ENCODE measurements at places on chromosomes 2 and 18.

DNA sequence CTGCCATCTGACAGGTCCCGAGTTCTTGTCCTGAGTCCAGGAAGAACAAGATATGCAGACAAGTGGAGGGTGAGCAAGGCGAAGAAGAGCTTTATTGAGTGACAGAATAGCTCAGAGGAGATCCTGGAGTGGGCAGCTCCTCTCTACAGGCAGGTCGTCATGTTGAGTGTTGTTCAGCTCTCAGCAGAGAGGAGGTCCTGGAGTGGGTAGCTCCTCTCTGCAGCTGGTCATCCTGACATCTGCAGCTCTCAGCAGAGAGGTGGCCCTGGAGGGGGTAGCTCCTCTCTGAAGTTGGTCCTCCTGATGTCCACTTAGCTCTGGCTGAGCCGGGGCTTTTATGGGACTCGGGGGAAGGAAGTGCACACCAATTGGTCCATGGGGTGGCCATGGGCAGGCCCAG, 90.4 kb downstream of the ATAD2B start:
- DNase-seq, result no peak

- no peak for DNase-seq
Observed at GRCh38 chr2:40394031-40394430, 57.9 kb downstream of the SLC8A1 start.

DNA sequence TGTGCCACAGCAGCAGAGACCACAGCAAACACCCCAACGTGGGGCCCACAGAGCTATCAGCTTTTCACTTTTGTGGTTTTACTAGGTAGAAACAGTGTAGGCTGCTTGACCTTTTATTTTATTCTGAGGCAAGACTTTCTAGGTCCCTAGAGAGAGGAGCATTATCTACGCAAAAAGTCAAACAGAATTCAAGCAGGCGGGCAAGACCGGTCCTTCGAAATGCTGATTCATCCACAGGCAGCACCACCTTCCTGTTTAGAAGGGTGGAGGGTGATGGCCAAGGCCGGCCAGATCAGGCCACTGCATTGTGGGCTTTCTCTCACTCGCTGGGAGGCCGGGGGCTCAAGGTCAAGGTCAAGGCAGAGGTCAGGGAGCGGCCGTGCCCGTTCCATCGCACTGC, 573.0 kb downstream of the GALR1 start:
- no peak for DNase-seq

GRCh38 chr18:2240311-2240705, 331.0 kb downstream of the METTL4 start:
- no peak for DNase-seq

DNA sequence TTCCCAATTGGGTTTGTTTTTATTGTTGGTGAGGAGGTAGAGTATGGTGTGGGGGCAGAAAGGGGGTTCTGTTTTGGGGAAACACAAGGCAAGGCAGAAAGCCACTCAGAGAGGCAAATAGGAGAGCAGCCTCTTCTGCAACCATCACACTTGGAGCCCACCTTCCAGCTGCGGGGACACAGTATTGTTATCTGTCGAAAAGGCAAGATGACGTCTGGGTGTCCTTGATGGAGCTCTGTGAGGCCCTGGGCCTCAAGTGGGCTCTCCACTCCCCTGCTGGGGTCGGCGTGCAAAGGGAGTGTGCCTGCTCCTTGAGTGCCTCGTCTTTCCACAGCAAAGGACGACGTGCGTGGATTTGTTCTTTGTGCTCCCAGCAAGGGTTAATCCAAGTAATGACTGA, 227.6 kb downstream of the ANAPC1 start:
- no peak for DNase-seq

- no peak for DNase-seq
Observed at GRCh38 chr2:42878581-42878980, 86.2 kb upstream of the HAAO start.

DNA sequence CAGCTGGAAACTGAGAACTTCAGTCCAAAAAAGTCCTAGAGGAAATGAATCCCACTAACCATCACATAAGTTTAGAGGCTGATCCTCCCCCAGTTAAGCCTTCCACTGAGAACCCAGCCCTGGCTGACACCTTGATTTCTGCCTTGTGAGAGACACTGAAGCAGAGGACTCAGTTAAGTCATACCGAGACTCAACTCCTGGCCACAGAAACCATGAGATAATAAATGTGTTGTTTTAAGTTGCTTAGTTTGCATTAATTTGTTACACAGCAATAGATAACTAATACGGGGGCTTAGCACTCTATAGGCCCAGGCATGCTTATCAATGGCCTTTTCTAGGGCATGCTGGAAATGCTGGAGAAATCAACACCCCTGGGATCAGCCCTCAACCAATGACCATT, 3.4 kb upstream of the ADD2 start:
- DNase-seq, result no peak

- DNase-seq, result no peak
Observed at GRCh38 chr2:186959486-186959885, 110.5 kb upstream of the ZSWIM2 start.

DNA sequence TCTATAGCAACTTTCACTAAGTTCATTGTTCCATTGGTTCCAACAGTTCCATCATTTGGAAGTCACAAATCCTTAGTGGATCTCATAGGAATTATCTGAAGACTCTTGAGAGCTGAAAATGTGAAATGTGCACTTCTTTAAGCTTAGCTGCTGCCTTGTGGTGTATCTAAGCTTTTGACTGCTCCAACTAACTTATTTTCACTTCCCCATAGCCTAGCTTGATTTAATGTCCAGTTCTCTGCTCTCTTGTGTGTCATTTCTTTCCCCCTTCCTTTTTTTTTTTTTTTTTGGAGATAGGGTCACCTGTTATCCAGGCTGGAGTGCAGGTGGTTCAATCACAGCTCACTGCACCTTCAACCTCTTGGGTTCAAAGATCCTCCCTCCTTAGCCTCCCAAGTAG, 34.9 kb upstream of the CD302 start:
- DNase-seq, result no peak

GRCh38 chr2:37776487-37776886, 105.0 kb upstream of the CDC42EP3 start:
- DNase-seq, result no peak

DNA sequence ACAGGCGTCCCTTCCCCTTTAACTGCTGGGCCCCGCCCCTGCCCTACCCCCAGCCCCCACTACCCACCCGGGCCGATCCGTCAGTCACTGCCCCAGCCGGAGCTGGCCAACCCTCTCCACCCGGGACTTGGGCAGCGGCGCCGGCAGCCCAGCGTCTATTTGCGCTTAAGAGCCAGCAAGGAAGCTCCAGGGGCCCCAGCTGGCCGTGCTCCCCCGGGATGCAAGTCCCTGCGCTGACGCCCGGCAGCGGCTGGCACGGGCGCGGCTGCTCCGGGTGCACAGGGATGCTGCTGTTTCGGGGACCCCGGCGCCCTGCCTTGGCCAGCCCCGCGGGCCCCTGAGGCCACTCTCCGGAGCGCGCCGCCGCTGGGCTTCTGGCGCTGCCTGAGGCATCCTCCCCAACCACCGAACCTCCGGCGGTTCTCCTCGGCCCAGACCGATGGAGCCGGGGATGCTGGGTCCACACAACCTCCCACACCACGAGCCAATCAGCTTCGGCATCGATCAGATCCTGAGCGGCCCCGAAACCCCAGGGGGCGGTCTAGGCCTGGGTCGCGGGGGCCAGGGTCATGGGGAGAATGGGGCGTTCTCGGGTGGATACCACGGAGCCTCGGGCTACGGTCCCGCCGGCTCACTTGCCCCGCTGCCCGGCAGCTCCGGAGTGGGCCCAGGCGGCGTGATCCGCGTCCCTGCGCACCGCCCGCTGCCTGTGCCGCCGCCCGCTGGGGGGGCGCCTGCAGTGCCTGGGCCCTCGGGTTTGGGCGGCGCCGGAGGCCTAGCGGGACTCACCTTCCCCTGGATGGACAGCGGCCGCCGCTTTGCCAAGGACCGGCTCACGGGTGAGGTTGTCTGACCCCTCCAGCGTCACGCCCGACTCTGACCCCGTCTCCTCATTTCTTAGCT, at the start of gene TLX2:
TLX2 (plus strand) TSS at position 83 of the 903 bp plus-strand sequence; CDS start at position 440, 357 bp downstream.
- DNase-seq, result no peak

- DNase-seq, result no peak
Observed at GRCh38 chr2:222127660-222128059, 171.1 kb downstream of the PAX3 start.

DNA sequence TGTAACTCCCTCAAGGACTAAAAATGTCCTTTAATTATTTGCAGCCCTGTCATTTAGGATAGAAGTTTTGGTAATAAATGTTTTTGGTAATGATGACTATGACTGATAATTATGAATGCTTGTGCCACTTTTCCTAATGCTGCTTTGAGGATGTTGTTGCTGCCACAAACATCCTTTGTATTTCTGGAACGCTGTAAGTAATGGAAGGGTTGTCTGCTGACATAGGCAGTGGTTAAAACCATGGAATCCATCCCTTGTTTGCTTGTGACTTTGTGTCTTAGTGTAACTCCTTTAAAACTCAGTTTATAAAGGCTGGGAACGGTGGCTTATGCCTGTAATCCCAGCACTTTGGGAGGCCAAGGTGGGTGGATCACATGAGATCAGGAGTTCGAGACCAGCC, 19.8 kb upstream of the LPIN2 start:
- no peak for DNase-seq

- no peak for DNase-seq
Observed at GRCh38 chr2:14720319-14720718, 87.8 kb downstream of the LRATD1 start.

DNA sequence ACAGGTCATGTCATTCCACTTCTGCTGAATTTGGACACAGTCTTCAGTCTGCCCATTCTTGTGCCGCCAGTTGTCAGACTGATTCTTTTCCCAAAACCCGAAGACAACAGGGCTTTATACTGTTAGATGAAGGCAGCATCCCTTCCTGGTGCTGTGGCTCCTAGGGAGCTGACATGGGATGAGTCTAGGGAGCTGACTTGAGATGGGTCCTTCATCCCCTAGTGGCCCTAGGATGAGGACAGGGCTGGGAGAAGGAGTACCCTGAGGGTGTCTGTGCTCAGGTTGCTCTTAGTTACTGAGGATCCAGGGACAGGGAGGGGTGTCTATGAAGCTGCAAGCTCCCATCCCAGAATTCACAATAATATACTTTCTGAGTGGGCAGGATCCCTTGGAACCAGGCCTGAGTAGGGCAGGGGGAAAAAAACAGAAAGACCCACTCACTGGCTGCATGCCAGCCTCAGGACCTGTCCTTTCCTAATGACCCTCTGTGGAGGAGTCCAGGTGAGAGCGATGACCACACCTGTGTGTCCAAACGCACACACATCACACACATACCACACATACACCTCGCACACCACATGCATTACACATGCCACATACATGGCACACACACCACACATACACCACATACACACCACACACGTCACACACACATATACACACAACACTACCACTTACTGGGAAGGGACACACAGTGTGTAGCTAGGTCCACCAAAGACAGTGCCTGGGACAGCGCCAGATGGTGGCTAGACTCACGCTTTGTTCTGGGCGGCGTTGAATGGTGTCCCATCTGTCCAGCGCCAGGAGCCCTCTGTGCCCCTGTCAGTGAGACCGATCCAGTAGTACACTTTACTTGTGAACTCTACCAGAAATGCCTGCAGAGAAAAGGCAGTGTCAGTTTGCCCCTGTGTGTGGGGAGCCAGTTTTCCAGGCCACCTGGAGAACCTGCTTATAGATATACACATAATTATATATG, 11.1 kb downstream of the CLEC4F start:
- DNase-seq, result no peak

- DNase-seq, result no peak
Observed at GRCh38 chr2:70440621-70441020, 113.0 kb downstream of the TGFA start.

DNA sequence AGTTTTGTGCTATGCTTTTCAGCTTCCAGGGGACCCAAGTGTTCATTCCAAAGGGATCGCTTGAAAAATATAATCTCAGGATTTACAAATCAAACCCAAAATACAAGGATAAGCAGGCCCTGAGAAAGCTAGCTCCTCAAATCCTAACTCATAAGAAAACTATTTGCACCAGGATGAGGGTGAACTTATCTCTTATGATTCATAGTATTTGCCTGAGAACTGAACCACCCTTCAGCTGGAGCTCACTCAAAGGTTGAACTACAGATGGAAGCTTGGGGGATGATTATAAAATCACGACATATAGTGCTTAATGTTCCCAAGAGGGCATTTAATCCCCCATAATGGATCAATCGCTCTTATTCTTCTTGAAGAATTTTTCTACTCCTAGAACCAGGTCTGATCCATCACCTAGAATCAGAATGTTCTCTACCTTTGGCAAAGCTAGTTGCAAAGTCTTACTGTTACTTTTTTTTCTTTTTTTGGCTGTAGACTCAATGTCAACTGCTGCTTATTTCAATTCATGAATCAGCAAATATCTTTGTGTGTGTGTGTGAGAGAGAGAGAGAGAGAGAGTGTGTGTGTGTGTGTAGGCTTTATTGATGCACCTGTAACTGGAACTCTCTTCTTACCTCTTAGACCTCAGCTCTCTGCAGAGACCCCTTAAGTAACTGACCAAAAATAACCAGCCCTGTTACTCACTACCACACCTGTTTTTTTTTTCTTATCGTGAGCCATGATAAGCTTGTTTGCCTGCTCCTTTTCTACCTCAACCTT, 44.8 kb downstream of the ARL4C start:
- DNase-seq, result no peak

- DNase-seq, result no peak
Observed at GRCh38 chr2:54148391-54148790, 33.0 kb downstream of the ACYP2 start.

DNA sequence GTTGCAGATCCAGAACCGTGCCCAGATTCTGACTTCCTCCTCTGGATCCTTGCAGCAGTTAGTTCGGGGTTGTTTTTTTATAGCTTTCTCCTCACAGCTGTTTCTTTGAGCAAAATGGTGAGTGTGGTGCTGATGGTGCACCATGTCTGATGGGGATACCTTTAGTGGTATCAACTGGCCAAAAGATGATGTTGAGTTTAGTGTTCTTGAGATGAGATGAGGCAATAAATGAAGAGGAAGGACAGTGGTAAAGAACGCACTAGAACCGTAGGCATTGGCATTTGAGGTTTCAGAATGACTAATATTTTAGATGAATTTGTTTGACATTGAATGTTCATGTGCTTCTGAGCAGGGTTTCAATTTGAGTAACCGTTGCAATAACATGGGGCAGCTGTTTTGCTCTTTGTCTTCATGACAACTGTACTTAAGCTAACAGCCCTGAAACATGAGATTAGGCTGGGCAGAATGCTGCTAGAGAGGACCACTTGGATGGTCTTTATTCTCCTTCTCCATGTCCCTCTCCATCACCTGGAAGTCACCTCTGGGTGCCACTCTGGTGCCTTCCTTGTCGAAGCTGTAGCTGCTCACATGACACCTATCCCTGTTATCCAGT, 3.9 kb downstream of the CTLA4 start:
- DNase-seq, result no peak

DNA sequence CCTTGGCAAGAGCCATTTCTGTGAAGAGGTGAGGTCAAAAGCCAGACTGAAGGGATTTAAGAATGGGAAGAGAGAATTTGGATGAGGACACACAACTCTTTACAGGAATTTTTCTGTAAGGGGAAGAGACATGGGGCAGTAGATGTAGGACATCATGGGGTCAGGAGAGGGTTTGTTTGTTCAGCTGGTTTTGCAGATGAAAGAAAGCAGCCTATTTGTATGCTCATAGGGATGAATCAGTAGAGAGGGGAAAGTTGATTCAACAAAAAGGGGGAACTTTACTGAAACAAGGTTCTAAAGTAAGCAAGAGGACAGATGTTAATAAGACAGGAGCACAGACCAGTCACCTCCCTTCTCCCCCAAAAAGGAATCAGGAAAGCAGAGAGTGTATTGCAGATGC, 11.2 kb downstream of the SCG2 start:
- no peak for DNase-seq

- no peak for DNase-seq
Observed at GRCh38 chr2:8379128-8379527, 302.7 kb upstream of the ID2 start.

Data from activated gamma-delta T cell (primary cell).